T-cell (primary cell): ENCODE measurements at places on chromosomes 4 and X. TPM values are rescaled to one million over a fixed set of nuclear protein-coding genes. Genes with fewer than 3 reads are reported as not detected.

DNA sequence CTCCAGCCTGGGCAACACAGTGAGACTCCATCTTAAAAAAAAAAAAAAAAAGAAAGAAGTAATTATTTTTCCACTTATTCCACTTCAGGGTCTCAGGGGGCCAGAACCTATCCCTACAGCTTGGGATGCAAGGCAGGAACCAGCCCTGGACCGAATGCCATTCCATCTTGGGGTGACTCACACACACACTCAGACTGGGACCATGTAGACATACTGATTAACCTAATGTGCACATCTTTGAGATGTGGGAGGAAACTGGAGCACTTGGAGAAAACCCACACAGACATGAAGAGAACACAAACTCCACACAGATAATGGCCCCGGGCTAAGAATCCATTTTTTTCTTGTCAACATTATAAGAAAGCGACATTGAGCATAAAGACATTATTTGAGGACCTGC, 132.5 kb downstream of the PTTG2 start:
- DNase-seq, result no peak
- H3K4me3 ChIP-seq, result no peak overlapping the region
- H3K36me3 ChIP-seq, result no peaks in the 10 kb centered on the region
- H3K27me3 ChIP-seq, result no peaks in the 10 kb centered on the region
- no peak overlapping the region for H3K27ac ChIP-seq

DNA sequence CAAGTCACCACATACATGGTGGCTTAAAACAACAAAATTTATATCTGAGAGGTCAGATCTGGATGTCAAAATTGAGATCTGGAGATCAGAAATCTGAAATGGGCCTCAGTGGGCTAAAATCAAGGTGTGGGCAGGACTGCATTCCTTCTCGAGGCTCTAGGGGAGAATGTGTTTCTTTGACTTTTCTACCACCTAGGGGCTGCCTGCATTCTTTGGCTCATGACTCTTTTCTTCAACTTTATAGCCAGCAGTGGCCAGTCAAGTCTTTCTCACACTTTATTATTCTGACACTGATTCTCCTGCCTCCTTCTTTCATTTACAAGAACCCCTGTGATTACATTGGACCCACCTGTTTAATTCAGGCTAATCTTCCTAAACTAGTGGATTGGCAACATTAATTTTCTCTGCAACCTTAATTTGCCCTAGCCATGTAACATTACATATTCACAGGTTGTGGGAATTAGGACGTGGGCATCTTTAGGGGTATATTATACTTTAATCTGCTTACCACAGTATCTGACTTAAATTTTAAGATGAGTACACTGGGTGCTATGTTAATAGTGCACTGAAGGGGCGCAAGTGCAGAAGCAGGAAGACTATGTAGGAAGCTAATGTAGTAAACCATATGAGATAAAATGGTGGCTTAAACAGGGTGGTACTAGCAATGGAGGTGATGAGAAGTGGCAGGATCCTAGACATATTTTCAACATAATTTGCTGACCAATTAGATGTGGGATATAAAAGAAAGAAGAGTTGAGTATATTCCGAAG, 188.0 kb downstream of the SLC4A4 start:
- DNase-seq, result no peak
- no peaks in the 10 kb centered on the region for H3K27me3 ChIP-seq
- no peaks in the 10 kb centered on the region for H3K36me3 ChIP-seq
- H3K4me1 ChIP-seq, result no peaks in the 10 kb centered on the region
- no peak overlapping the region for H3K4me3 ChIP-seq

GRCh38 chr4:184286358-184286757, 68.7 kb upstream of the ENPP6 start:
- H3K27me3 ChIP-seq, result no peaks in the 10 kb centered on the region
- H3K4me3 ChIP-seq, result no peak overlapping the region
- H3K27ac ChIP-seq, result no peak overlapping the region
- H3K36me3 ChIP-seq, result no peaks in the 10 kb centered on the region

DNA sequence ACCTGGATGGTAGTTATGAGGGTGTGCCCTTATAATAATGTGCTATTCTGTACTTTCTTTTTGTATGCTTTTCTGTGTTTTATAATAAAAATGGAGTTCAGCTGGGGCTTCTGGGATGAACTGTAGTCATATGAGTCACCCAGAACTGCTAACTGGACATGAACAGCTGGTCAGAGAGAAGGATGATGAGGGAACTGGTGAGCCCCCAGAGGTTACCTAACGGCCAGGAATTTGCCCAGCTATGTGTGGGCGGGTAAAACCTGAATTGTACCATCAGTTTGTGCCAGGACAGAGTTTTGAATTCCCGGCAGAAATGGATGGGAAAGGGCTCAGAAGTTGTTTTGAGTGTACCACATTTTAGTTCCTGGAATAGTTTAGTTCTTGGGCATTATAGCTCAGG, 138.0 kb upstream of the USP9X start:
- no peaks in the 10 kb centered on the region for H3K4me1 ChIP-seq
- no peaks in the 10 kb centered on the region for H3K36me3 ChIP-seq
- no peak overlapping the region for H3K4me3 ChIP-seq
- DNase-seq, result no peak

DNA sequence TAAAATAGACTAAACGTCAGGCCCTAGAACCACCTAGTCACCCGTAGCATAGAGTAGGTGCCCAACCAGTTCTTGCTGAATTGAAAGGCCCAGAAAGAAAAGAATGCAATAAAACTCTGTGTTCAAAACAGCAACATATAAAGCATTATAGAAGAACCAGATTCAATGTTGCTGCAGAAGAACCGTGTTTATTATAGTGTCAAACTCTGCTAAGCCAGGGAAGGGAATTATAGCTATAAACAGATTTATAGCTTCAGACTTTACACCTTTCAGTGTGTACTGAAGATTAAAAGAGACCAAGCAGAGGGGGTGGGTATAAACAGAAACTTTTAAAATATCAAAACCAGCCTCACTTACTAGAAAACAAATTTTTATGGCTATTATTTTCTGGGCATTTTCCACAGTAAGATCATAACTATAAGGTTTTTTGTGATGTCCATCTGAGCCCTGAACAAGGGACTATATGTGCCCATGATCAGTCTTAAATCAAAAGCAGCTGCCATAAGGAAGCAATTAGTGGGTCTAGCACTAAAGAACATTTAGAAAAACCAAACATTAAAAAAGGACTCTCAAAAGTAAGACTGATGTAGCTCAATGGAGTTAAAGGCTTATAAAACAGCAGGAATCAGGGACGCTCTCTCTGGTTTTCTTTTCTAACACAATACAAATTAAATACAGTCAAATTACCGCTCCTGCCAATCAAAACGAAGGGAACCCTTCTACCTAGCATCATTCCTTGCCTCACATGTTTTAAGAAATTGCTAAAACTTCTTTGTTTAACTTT, 219.7 kb upstream of the ETNPPL start:
- no peak for DNase-seq
- no peaks in the 10 kb centered on the region for H3K36me3 ChIP-seq
- no peaks in the 10 kb centered on the region for H3K4me1 ChIP-seq
- H3K27me3 ChIP-seq, result no peaks in the 10 kb centered on the region

- H3K36me3 ChIP-seq, result no peaks in the 10 kb centered on the region
- peaks cover 16% of the 10 kb centered on the region for H3K4me1 ChIP-seq
- no peaks in the 10 kb centered on the region for H3K27me3 ChIP-seq
- H3K4me3 ChIP-seq, result no peak overlapping the region
These were observed 69.4 kb downstream of the HMGB2 start for GRCh38 chr4:173264684-173265185.

- no peaks in the 10 kb centered on the region for H3K4me1 ChIP-seq
- no peak overlapping the region for H3K27ac ChIP-seq
- H3K4me3 ChIP-seq, result no peak overlapping the region
- H3K27me3 ChIP-seq, result no peaks in the 10 kb centered on the region
These were observed 106.8 kb downstream of the EIF4E start for GRCh38 chr4:98822144-98822543.

DNA sequence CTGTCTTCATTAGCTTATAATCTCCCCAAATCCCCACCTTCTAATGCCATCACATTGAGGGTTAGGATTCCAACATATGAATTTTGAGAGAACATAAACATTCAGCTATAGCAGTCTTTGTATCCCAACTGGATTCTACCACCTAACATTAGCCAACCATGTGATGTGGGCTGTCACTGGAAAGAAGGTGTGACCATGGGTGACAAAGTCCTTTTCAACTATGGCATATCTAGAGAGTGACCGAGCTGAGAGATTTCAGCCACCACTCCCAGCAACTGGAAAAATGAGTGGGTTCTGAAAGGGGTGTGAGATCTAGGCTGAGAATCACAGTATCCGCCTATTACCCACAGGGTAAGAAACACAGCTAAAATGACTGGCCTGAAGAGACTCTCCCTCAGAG, 22.1 kb downstream of the GABRB1 start:
- H3K27ac ChIP-seq, result no peak overlapping the region
- no peak overlapping the region for H3K4me3 ChIP-seq
- no peaks in the 10 kb centered on the region for H3K27me3 ChIP-seq

GRCh38 chrX:97517763-97518162, 634.1 kb downstream of the RPA4 start:
- H3K4me1 ChIP-seq, result no peaks in the 10 kb centered on the region
- no peak for DNase-seq
- no peak overlapping the region for H3K4me3 ChIP-seq
- H3K36me3 ChIP-seq, result no peaks in the 10 kb centered on the region

GRCh38 chr4:186286581-186286980, 20.6 kb downstream of the F11 start:
- no peaks in the 10 kb centered on the region for H3K27me3 ChIP-seq
- no peak overlapping the region for H3K27ac ChIP-seq
- H3K4me3 ChIP-seq, result no peak overlapping the region
- H3K36me3 ChIP-seq, result no peaks in the 10 kb centered on the region

GRCh38 chrX:74449322-74449936, 28.1 kb downstream of the SLC16A2 start:
- H3K4me1 ChIP-seq, result no peaks in the 10 kb centered on the region
- no peak overlapping the region for H3K4me3 ChIP-seq
- H3K27me3 ChIP-seq, result no peaks in the 10 kb centered on the region
- H3K36me3 ChIP-seq, result no peaks in the 10 kb centered on the region
- peak; percentile 30 for DNase-seq

- H3K4me3 ChIP-seq, result no peak overlapping the region
- H3K27ac ChIP-seq, result no peak overlapping the region
- H3K4me1 ChIP-seq, result peaks cover 12% of the 10 kb centered on the region
- H3K27me3 ChIP-seq, result no peaks in the 10 kb centered on the region
These were observed 4.2 kb downstream of the LETM1 start for GRCh38 chr4:1851575-1852410.

DNA sequence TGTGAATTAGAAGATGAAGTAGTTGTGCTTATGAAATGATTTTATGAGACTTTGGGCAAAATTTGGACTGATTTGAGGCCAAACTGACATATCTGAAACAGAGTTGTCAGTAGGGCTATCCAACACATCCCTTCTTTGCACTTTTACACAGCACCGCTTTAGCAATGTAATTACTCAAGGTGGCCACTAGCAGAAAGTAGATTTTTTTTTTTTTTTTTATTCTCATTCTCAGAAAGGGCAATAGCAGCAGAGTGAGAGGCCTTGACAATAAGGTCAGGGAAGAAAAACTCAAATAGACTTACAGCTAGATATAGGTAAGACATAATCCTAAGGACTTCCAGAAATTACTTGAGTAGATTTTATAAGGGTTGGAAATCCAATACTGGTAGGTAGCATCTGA, 414.3 kb downstream of the NAP1L3 start:
- no peak for DNase-seq
- H3K4me1 ChIP-seq, result no peaks in the 10 kb centered on the region
- no peak overlapping the region for H3K27ac ChIP-seq
- H3K27me3 ChIP-seq, result no peaks in the 10 kb centered on the region
- H3K4me3 ChIP-seq, result no peak overlapping the region
- H3K36me3 ChIP-seq, result no peaks in the 10 kb centered on the region

The SLC16A2 gene
- 0.40 TPM for total RNA-seq

The LRAT gene
- total RNA-seq, result not detected

The DRD5 gene
- not detected for total RNA-seq

The PARM1 gene
- total RNA-seq, result 0.25 TPM
